Osteocyte (in vitro differentiated cells): ENCODE measurements at places on chromosomes 11 and 22. TPM values are rescaled to one million over a fixed set of nuclear protein-coding genes. Genes with fewer than 3 reads are reported as not detected.
A peak's percentile ranks its signal among the peaks of the same experiment; 100 is the strongest.

GRCh38 chr11:35029979-35030682 lies 108.8 kb upstream of the CD44 start:
- H3K4me3 ChIP-seq, result no peak overlapping the region
- H3K4me1 ChIP-seq, result peaks cover 24% of the 10 kb centered on the region
- H3K36me3 ChIP-seq, result no peaks in the 10 kb centered on the region
- H3K27ac ChIP-seq, result peak overlapping the region; percentile 93
- no peak for DNase-seq

DNA sequence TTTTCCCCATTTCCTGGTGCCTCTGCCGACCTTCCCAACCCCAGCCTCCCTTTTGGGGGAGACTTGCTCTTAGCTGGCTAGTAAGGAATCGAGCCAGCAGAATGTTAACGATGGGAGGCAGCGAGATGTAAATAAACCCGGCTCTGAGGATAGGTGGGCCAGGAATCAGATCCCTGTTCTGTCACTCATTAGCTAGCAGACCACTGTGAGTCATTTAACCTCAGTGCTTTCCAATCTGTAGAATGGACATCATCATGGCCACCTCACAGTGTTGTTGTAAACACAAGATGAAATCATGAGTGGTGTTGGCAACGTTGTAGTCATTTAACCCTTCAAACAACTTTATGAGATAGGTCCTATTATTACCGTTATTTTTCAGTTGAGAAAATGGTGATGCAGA lies 208.6 kb downstream of the KIRREL3 start:
- H3K36me3 ChIP-seq, result no peaks in the 10 kb centered on the region
- no peaks in the 10 kb centered on the region for H3K4me1 ChIP-seq

GRCh38 chr11:40293655-40294348 lies 1165.7 kb downstream of the LRRC4C start:
- H3K27me3 ChIP-seq, result peaks cover 70% of the 10 kb centered on the region
- H3K27ac ChIP-seq, result peak overlapping the region; percentile 84
- H3K4me3 ChIP-seq, result peak overlapping the region; percentile 89
- H3K4me1 ChIP-seq, result peaks cover 24% of the 10 kb centered on the region

DNA sequence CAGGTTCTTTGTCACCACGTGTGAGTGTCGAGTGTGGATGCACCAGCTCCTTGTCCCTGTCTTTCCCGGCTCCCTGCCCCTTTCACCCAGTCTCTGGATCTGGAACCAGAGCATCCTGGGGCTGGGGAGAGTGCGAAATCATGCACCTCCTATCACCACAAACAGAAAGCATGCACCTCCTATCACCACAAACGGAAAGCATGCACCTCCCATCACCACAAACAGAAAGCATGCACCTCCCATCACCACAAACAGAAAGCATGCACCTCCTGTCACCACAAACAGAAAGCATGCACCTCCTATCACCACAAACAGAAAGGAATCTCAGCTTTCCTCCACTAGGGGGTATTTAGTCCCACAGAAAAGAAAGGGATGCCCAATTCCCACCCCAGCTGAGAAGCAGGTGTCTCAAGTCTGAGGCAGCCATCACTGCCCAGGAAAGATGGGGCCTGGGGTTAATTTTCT lies 5.9 kb upstream of the GLB1L3 start:
- H3K27me3 ChIP-seq, result peaks cover 51% of the 10 kb centered on the region
- no peak overlapping the region for H3K4me3 ChIP-seq
- peaks cover 2% of the 10 kb centered on the region for H3K4me1 ChIP-seq
- no peak overlapping the region for H3K27ac ChIP-seq
- no peak for DNase-seq
- H3K36me3 ChIP-seq, result peaks cover 3% of the 10 kb centered on the region

- H3K27ac ChIP-seq, result peak overlapping the region; percentile 98
- DNase-seq, result no peak
- H3K4me1 ChIP-seq, result peaks cover 47% of the 10 kb centered on the region
Observed at GRCh38 chr11:128299132-128299726, 288.1 kb downstream of the ETS1 start.

DNA sequence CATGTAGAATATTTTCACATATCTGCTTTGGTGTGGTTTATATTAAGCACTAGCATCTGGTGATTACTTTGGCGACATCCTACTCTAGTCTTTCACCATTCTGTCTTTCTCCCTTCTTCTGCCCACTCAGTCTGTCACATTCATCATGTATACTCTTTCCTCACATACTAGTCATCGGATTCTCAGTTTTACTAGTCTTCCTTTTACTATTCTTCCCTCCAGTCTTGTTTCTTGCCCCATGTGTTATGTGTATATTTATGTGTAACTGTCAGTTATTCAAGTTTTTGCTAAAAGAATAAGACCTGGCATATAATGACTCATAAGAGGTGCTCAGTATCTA lies 4.6 kb upstream of the DIXDC1 start:
- H3K36me3 ChIP-seq, result no peaks in the 10 kb centered on the region
- H3K4me1 ChIP-seq, result peaks cover 17% of the 10 kb centered on the region
- H3K4me3 ChIP-seq, result no peak overlapping the region

DNA sequence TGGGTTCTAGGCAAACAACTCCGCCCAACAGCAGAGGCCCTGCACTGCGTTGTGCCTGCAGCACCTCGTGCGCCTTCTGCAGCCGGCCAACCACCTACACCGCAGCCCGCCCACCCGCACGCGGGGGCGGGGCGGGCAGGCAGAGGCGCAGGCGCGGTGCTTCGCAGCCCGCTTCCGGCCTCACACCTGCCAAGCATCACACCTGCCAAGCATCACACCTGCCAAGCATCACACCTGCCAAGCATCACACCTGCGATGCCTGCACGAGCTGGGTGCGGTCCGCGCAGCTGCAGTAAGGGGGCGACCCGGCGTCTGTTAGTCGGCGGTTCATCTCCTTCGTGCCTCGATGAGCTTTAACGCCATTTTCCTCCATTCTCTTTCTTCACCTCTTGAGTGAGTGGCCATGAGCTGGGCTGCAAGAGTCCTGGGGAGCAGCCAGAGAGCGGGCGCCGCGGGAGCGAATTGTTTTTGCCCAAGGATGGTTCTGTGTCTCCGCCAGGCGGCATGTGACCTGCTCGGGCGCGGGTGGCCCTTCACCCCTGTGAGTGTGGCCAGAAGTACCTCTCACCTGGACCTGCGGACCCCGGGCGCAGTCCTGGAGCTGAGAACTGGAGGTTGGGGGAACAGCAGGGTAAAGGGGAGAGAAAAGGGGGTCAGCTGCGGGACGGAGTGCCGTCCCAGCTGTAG lies at the start of gene LDHAL6A:
TSS of gene LDHAL6A (plus strand) at position 171 of the 687 bp plus-strand sequence. CDS start 825 bp downstream, outside the sequence.
- no peaks in the 10 kb centered on the region for H3K36me3 ChIP-seq
- peaks cover 8% of the 10 kb centered on the region for H3K4me1 ChIP-seq
- no peaks in the 10 kb centered on the region for H3K27me3 ChIP-seq

The THY1 gene
- total RNA-seq, result 11.3 and 14.0 TPM in 2 replicates

The CADM1 gene
- 19.6 and 24.2 TPM in 2 replicates for total RNA-seq

The OR52N4 gene
- not detected in 2 replicates for total RNA-seq

The MUC5AC gene
- not detected in 2 replicates for total RNA-seq
